NCI-H1105 treated with DMSO at 0.1 percent for 48 hours (cell line): ENCODE measurements at places on chromosomes 4 and X.

GRCh38 chr4:47219586-47219985, 188.2 kb downstream of the GABRB1 start:
- DNase-seq: no peak

DNA sequence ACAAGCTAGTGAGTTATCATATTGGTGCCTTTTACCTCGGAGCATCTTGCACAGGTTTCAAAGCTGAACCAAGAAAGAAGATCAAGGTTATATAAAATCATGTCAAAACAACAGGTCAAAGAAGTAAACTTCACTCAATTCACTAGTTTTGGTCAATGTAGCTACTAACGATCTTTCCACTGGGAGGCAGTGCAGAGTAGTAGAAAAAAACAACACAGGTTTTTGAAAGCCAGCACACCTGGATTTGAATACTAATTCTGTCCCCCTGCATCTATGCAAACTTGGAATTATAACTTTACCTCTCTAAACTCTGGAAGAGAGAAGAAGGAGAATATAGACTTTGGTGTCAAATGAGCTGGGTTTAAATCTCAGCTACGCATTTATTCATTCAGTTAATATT, 266.1 kb downstream of the GRIA3 start:
- peak; percentile 7 for DNase-seq

DNA sequence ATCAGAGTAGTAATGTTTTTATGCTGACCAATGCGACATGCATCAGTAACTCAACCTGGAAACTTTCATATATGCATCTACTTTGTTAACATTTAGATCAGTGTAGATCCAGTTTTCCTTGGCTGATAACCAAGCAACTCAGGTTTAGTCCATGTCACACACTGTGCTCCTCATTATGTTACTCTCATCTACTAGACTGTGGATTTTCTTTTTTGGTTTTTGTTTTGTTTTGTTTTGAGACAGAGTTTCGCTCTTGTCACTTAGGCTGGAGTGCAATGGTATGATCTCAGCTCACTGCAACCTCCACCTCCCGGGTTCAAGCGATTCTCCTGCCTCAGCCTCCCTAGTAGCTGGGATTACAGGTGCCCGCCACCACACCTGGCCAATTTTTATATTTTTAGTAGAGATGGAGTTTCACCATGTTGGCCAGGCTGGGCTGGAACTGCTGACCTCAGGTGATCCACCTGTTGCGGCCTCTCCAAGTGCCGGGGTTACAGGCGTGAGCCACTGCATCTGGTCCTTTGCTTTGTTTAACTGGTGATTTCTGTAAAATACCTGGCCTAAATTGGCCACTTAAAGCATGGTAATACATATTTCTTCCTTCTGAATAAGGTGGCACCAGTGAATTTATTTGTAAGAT, 48.6 kb downstream of the SMARCAD1 start:
- DNase-seq: no peak

- no peak for DNase-seq
Measured at GRCh38 chr4:8830056-8830455, 41.6 kb downstream of the HMX1 start.

DNA sequence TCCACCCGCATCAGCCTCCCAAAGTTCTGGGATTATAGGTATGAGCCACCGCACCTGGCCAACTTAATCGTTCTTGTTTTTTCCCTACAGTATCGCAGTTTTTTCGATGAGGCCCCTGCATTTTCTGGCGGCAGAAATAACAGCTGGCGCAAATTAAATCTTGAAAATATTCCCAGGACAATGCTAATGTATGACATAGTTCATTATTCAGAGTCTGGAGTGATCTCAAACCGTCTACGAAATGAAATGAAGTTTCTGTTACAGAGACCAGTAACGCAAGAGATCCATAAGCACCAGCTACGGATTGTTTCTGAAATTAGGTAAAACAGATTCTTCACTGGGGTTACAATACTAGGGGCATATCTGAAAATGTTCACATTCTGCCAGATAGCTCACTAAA, 27.3 kb downstream of the CXorf58 start:
- DNase-seq: no peak

DNA sequence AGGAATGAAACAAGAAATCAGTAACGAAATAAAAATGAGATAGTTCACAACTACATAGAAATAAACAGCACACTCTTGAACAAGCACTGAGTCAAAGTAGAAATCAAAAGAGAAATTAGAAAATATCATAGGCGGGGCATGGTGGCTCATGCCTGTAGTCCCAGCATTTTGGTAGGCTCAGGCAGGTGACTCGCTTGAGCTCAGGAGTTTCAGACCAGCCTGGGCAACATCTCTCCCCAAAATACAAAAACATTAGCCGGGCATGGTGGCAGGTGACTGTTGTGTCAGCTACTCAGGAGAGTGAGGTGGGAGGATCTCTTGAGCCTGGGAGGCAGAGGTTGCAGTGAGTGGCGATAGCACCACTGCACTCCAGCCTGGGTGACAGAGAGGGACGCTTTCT, 714.4 kb downstream of the GLUD2 start:
- no peak for DNase-seq

GRCh38 chr4:168019019-168019651, 73.2 kb upstream of the ANXA10 start:
- DNase-seq: no peak

GRCh38 chr4:74758551-74759145, 35.7 kb downstream of the BTC start:
- DNase-seq: no peak

DNA sequence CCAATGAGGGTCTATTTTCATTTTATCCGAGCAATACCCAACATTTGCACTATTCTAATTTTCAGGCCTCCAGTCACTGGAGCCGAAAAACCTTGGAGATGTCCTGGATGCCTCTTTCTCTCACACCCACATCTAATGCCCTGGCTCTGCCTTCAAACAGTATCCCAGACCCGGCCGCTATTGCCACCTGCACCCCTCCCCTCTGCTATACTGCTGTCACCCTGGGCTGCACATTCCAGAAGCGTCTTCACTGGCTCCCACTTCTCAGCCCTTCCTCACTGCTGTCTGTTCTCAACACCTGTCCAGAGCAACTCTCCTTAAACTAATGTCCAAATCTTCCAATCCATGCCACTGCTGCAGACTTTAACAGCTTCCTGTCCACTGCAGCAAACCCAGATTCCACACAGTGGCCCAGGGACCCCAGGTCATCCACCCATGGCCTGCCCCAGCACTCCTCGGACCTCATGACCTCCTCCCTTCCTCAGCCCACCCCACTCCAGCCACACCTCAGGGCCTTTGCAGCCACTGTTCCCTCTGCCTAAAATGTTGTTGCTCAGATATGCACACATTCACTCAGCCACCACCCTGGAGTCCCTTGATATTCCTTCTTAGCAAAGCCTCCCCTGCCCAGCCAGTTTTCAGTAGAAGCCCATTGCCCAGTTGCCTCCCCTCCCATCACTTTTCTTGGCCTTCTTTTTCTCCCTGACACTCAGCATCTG, 30.5 kb upstream of the PPP2R2C start:
- DNase-seq: no peak

DNA sequence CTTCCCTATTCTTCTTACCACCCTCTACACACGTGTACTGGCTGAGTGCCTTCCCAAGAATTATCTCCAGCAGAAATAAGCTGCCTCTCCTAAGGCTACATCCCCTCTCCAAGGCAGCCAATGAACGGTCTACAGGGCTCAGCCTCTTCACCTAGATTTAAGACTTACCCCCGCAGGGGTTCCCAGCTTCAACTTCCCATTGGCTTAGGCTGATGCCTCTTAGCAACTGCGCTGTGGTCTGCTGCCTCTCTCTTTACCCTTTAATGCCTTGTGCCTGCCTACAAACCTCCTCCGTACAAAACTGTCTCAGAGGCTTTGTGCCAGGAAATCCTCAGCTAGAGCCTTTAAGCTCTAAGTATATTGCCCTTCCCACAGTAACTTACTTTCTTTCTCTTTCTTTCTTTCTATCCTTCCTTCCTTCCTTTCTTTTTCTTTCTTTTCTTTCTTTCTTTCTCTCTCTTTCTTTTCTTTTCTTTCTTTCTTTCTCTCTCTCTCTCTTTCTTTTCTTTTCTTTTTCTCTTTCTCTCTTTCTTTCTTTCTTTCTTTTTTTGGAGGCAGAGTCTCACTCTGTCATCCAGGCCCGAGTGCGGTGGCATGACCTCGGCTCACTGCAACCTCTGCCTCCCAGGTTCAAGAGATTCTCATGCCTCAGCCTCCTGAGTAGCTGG, 15.1 kb upstream of the PIGA start:
- DNase-seq: no peak

GRCh38 chrX:72280321-72280845, 3.3 kb upstream of the RPS4X start:
- no peak for DNase-seq

DNA sequence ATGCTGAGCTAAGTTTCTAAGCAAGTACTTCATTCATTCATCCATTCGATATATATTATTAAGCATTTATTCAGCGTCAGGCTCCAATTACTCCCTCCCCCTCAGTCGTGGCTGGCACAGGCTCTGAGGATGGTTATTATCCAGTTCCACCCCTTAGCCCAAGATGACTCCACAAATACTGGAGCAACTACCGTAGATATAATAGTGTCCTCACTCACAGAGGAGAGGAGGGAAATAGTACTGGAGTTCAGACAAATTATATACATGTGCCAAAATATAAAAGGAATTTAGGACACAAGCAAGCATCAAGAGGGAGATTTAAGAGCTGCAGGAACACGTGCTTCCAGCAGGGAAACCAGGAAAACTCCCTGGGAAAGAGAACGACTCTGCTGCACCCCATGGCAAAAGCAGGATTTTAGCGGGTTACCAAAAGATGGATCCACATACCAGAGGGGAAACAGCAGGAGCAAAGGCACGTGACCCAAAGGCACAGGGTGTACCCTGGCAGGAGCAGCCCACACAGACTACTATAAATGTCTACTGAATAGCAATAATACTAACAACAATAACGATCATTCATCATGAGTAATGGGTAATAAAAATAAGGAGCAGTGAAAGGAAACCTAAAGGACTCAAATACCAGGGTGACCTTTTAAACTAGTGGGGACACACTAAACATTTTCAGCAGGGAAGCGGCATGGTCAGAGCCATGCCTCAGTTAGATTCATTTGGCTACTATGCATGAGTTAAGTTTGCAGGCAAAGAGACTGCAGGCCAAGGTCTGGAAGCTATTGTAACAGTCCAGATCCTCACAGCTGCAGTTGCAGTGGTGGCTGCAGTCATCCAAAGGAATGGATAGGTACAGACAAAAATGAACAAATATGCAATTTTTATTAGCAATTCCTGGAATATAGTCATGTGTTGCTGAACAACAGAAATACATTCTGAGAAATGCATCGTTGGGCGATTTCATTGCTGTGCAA, 153.7 kb downstream of the APBB2 start:
- DNase-seq: no peak

DNA sequence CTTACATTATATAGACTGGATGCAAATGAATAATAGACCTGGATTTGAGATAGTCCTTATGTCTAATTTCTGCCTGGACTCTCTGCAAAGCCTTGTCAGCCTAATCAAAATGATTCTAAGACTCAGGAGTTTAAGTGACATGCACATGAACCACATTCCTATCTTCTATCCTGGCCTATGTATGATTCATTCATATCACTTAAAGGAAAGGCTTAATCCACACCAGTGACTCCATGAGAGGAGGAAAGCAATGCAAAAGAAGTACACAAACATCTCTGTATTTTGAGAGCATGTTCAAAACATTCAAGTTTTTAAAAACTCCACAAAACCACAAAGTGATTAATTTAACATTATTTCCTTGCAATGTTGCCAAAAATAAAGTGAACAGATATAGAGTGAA, 14.6 kb downstream of the AMOT start:
- no peak for DNase-seq

- DNase-seq: no peak
Measured at GRCh38 chr4:163810755-163811154, 316.3 kb downstream of the TMA16 start.

DNA sequence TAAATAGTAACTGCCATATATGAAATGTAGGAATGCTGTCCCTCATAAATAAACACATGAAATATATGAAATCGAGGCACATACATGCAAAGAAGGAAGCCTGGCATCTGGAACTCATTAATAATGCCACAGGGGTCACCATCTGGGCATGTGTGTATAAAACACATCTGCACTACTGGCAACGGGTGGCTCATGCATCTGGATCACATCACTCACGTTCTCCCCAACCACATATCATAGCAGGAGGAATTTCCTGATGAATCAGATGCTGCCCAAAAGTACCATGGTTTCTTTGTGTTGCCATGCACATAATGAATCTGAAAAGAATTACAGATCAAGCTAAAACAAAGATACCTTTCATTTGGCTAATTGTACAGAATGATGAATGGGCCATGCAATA, 28.6 kb downstream of the RNF175 start:
- DNase-seq: no peak

DNA sequence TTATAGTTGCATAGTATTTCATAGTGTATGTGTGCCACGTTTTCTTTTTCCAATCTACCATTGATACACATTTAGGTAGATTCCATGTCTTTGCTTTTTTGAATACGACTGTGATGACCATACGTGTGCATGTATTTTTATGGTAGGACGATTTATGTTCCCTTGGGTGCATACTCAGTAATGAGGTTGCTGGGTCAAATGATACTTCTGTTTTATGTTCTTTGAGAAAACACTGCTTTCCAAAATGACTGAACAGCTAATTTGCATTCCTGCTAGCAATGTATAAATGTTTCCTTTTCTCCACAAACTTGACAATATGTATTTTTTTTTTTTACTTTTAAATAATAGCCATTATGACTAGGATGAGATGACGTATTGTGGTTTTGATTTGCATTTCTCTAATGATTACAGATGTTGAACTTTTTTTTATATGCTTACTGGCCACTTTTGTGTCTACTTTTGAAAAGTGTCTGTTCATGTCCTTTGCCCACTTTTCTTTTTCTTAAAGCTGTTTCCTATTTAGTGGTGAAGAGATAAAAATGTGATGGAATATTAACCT, 969.5 kb upstream of the NDST4 start:
- no peak for DNase-seq

DNA sequence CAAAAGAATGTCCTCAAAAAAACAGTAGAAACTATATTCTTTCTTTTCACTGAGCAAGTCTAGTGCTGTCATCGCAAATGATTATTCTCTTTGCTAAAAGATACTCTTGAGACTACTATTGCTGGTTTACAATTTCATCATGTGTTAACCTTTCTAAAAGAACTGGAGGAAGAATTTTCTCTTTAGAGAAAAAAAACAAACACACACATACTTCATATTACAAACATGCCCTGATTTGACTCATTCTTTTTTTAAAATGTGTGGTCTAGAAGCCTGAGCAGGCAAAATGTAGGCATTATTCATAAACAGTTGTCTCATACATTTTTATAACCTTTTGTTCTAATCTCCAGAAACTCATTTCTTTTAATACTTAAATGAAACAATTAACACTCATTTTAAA, 60.6 kb upstream of the FAT4 start:
- no peak for DNase-seq

DNA sequence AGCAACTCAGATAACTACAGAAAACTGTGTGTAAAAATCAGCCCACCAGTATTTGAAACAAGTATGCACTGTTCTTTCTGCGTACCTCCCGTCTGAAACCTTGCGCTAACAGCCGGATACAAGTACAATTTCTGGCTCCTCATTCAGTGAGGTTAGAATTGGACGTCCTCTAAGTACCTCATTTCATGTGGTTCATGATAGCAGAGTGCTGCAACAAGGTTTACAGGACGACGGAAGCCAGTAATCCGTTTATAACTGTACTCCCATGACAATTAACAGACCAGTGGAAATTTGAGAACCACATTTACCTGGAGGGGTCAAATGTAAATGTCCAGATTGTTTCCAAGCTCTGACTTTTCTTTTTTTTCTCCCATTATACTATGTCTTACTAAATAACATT, 52.9 kb upstream of the TENM3 start:
- DNase-seq: no peak

- peak; percentile 94 for DNase-seq
Measured at GRCh38 chr4:8039290-8039689, 99.6 kb upstream of the AFAP1 start.
